ENCODE measurements at places on chromosomes 5 and 9.

DNA sequence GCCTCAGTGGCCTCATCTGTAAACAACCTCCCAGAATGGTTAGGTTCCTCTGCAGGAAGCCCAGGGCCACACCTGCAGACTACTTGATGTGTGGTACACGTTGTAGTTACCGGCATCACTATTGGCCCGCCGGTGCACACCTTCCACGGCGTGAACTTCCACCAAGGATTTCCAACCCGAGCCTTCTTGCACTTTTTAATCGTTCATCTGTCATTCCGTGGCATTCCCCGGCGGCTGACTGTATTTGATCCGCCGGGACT, 5.3 kb upstream of the TRIM41 start:
- no peak for DNase-seq

DNA sequence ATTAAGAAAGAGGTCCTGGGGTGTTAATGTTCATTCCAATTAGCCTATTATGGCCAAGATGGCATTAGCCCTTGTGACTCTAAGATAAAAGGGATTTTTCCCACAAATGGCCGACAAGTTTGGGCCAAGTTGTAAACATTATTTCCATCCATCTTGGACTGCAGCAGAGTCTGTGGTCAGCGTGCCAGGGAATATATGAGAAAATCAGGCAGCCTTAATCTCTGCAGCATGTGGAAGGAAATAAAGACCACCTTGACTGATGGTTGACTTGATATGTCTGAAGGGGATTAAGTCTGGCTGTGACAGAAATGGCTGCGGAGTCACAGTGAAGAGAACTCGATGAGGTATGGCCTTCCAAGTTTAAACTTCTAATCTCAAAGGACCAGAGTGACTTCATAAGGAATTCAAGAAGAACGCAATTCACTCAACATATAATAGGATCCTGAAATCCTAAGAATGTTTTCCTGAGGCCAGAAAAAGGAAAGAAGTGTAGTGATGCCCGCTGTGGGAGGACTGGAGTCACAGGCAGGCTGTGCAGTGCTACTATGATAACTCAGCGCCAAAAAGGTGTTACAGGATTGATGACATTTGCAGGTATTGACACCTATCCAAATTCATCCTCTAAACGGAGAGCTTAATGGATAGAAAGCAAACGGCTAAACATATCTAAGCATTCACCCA, 287.1 kb downstream of the SEC61B start:
- DNase-seq: no peak

DNA sequence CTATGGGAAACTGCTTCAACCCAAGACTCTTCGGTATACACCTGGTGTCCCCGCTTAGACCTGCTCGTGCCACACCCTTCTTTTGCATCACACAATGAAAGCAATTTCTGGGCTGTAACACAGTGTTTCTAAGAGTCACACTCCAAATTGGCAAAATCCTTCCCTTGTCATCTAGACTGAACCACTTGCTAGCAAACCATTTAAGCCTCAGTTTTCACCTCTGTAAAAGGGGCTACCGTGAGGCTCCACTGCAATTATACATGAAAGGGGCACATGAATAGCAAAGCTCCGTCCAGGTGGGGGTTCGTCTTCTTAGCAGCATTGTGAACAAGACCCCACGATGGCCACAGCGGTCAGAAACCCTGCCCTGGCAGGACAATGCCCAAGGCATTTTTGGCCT, 166.8 kb downstream of the PAX5 start:
- DNase-seq: no peak

DNA sequence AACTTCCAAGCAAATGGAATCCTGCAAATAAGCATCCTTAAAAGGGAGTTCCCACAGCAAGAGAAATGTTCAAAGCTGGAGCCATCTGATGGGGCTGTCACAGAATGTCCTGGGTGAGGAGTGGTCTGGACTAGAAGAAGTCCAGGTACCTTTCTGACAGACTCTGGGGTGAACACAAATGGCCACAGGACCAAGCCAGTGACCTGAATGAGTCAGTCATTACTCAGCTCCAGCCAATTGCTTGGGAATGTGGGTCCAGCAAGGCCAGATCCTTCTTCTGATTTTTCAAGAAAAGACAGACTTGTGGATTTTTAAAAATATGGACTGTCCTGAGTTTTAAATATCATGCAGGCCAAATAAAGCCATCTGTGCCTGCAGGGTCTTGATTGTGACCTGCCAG, 30.1 kb downstream of the GALNT10 start:
- DNase-seq: no peak

GRCh38 chr5:6791031-6791430, 77.8 kb downstream of the TENT4A start:
- DNase-seq: no peak

DNA sequence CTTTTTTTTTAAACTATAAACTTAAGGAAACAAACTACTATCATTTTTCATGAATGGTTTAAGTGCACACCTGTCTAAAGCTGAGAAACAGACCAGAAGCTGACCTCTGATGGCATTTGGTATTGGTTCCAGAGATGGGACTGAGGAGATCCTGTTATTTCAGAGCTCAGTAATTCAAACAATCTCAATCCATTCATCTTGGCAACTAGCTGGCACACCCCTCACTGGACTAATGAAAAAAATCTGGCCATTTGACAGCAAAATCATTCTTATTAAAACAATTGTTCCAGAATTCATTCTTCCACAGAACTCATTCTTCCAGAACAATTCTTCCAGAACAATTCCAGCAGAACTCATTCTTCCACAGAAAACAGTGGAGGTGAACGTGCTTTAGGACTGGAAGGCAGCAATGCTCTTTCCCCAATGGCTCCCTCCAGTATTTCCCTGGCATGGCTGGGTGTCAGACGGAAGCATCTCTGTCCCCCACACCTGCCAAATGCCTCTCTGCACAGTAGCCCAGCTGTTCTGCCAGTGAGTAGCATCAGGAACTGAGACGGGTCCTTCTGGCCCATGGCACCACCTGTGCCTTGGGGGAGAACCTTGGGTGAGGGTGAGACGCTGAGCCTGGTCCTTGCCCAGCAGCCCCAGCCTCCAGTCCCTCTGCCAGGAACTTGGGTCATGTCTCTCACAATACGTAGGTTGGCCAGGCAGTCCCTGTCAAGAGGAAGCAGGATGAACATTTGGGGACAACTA, 87.5 kb upstream of the EQTN start:
- no peak for DNase-seq

GRCh38 chr5:151250346-151251000, 2.5 kb upstream of the GM2A start:
- DNase-seq: no peak

GRCh38 chr9:17631396-17631795, 52.5 kb downstream of the SH3GL2 start:
- no peak for DNase-seq

DNA sequence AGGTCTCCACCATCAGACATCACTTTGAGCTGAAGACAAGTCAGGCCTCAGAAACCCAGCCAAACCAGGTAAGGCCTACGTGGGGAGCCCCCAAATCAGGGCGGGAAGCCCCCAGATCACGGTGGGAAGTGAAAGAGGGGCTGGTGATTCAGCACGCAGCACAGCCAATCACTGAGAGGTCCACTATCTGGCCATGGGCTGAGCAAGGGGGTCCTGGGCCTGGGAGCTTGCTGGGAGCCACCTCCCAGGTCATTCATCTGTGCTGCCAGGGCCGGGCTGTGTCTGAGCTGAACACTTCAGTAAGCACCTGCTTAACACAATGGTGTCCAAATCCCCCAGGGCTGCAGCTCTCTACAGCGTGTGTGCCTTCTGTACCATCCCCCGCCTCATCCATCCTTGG, 15.5 kb downstream of the MED10 start:
- no peak for DNase-seq

DNA sequence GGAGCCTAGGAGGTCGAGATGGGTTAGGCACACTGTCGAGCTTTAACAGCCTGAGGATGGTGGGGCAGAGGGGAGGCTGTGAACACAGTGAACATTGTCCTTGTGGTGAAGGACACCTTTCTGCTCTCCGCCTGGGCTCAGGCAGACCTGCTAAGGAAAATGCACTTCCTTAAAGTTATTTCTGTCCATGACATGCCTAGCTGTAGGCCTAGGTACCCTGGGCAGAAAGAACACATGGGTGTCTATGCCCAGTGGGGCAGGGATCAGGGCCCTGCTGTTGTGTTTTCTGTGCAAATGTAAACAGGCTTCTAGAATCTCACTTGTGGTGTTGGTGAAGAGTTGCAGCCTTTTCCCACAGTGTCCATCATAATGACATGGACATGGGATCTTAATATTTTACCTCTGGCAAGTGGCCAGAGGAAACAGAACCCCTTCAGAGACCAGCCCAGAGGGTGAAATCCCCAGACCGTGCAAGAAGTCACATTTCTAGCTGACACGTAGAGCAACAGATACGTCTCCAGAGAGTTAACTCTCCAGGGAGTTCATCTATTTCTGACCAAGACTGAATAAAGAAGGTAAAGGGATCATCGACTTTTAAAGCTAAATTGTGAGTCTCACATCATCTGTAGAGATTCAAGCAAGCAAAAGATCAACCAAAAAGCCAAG, 79.2 kb downstream of the C9orf152 start:
- no peak for DNase-seq

- no peak for DNase-seq
Measured at GRCh38 chr9:120891245-120891883, 14.4 kb upstream of the PHF19 start.

DNA sequence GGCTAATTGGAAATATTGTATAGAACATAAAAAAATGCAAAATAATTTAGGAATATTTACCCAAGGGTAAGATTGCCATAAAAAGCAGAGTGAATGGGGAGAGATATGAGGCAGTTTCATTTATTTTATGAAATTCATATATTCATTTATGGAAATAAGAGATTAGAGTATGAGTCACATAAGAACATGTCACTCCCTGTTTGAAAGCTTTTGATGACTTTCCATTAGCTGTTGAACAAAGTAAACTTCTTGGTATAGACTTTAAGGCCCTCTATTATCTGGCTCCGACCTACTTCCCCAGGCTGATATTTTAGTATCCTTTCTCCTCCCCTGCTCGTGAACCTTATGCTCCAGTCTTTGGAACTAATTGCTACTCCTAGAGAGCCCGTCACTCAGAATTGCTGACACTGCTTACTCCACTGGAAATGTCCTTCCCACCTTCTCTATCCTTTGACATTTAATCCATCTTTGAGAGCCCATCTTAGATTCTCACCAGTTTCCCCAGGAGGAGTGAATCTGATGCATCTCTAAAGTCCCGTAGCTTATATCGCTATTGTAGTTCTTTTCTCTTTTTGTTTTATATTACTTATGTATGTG, 8.9 kb upstream of the ACTBL2 start:
- no peak for DNase-seq

DNA sequence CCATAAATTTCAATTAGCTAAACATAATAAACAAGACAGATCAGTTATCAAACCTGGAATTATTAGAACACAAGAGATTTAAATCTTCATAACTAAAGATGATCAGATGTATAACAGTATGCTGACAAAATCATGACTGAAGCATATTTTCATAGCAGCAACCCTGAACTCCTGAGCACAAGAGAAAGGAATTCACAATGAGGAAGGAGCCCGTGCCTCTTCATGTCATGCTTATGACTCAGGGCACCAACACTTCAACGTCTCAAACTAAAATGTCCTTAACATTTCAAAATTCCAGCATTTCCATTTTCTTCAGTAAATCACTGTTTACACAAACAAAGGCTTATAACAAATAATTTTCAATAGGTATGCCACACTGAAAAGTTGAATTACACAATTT, 6.7 kb downstream of the AP3B1 start:
- no peak for DNase-seq

DNA sequence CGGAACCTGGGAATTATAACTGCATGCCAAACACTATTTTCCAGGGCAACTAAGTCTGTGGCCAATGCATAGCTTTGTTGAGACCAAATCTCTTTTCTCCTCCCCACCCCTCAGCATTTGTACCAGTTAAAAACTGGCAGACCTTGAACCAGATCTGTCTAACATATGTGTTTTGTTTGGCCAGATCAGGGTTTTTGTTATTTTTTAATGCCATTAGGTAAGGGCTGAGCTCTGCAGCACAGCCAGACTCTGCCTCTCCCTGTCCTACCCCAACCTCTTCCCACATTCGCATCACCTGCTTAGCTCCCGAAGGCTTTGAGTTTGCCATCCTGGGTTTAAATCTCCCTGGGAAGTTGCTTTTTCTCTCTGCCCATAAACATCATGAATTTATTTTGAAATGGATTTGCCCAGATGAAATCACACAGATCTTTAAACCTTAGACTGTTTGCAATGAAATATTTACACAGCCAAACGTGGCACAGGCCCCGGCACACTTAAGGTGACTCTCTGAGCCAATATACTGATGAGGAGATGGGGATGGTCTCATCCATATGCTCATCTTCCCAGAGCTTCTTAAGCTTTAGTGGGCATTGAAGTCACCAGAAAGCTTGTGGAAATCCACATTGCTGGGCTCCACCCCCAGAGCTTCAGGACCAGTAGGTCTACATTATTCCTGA, 54.0 kb upstream of the ALDH1B1 start:
- DNase-seq: no peak

GRCh38 chr9:12748016-12748415, 26.8 kb upstream of the LURAP1L start:
- DNase-seq: no peak

DNA sequence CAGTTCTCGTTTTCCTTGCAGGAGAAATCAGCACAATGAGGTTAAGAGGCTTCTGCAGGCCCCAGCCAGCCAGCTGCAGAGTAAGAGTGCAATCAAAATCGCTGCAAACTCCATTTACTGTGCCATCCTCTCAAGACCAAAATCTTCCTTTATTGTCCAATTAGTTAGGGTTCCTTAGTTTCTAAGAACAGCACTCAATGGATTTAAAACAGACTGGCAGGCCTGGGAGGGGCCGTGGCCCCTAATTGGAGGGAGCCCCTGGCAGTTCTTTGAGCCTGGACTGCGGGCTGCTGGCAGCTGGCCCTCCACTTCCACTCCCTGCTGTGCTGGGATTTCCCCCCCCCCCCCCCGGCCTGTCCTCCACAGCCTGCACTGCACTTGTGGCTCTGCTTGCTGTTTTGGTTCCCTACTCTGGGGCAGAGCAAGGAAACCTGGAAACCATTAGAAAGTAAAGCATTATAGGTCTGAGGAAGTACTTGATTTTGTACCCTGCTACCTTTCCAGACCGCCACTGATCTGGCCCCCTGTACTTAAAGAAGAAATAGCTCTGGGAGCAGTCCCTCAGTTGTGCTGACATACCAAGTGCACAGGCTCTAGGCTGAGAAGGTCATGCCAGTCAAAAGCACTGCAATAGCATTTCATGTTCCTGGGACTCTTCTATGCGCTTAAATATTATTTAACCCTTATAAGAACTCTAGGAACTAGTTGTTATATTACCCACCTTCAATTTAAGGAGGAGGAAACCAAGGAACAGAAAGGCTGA, 129.0 kb downstream of the APBA1 start:
- no peak for DNase-seq

- no peak for DNase-seq
Measured at GRCh38 chr5:164097749-164098148, 592.3 kb downstream of the MAT2B start.

GRCh38 chr5:149640350-149640999, 59.2 kb downstream of the ARHGEF37 start:
- DNase-seq: no peak

DNA sequence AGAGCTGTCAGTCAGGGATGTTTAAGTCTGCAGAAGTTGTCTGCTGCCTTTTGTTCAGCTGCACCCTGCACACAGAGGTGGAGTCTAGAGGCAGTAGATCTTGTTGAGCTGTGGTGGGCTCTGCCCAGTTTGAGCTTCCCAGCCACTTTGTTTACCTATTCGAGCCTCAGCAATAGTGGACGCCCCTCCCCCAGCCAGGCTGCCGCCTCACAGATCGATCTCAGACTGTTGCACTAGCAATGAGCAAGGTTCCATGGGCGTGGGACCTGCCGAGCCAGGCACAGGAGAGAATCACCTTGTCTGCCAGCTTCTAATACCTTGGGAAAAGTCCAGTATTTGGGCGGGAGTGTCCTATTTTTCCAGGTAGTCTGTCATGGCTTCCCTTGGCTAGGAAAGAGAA, 225.1 kb upstream of the RASA1 start:
- DNase-seq: no peak

GRCh38 chr9:76302543-76302942, 91.7 kb downstream of the RFK start:
- DNase-seq: no peak

Data from stimulated activated CD8-positive, alpha-beta memory T cell treated with anti-CD3 and anti-CD28 coated beads, Interleukin-4, amount 100 ng/mL, for 4 hours (primary cell).